ENCODE measurements at places on chromosomes 1 and 21.

DNA sequence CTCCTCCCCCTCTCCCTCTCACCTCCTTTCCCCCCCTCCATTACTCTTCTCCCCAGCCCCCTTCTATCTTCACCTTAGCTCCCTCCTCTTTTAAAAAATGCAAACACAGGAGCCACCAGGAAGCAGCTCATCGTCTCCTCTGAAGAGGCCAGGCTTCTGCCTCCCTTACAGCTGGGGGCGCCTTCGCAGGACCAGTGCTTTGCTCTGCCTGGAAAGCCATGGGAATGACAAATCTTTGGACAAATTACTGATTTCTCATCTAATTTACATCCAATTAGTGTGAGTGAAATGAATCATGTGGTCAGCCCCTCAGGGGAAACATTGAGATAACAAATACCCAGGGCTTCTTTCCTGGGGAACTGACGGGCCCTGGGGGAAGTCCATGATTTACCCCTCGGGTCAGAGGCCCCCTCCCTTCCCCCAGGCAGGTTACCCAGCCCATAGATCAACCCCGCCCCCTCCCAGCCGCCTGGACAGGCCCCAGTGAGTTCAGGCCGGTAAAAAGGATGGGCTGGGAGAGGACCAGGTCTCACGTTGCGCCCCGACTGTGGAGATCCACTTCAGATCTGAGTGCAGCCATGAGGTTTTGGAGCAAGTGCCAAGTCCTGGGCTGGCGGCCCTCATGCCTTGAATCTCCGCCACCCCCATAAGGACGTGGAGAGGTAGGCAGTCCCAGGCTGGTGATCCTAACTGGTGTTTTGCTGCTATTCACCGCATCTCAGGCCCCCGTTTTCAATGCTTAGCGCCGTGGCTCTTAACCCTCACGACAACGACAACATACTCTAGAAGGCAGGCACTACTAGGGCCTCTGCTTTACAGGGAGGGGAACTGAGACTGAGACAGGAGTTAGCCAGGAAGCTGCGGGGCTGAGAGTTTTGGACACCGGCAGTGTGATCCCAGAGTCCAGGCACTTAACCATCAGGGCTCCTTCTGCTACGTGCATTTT, 300.8 kb downstream of the RRAGC start:
- no peak for DNase-seq

DNA sequence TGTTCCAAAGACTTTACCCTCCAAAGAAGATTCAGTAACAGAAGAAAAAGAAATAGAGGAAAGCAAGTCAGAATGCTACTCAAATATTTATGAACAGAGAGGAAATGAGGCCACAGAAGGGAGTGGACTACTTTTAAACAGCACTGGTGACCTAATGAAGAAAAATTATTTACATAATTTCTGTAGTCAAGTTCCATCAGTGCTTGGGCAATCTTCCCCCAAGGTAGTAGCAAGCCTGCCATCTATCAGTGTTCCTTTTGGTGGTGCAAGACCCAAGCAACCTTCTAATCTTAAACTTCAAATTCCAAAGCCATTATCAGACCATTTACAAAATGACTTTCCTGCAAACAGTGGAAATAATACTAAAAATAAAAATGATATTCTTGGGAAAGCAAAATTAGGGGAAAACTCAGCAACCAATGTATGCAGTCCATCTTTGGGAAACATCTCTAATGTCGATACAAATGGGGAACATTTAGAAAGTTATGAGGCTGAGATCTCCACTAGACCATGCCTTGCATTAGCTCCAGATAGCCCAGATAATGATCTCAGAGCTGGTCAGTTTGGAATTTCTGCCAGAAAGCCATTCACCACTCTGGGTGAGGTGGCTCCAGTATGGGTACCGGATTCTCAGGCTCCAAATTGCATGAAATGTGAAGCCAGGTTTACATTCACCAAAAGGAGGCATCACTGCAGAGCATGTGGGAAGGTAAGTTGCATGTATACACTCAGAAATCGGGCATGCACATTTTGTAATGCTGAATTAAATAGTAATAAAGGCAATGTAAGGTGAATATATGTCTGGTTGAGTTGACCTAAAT, 97.2 kb downstream of the ZFYVE9 start:
- no peak for DNase-seq

DNA sequence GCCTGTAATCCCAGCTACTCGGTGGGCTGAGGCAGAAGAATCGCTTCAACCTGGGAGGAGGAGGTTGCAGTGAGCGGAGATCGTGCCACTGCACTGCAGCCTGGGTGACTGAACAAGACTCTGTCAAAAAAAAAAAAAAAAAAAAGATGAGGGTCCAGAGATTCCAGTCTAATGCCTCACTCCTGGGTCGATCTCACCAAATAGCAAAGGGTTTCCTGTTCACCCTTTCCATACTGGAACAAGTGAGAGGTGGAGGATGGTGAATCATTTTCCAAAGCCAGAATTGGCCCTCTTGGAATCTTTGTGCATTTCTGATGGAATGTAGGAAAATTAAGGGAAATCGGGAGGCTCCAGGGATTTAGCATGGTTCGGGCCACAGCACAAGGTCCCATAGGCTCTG, 58.1 kb upstream of the ZNF648 start:
- DNase-seq, result no peak

DNA sequence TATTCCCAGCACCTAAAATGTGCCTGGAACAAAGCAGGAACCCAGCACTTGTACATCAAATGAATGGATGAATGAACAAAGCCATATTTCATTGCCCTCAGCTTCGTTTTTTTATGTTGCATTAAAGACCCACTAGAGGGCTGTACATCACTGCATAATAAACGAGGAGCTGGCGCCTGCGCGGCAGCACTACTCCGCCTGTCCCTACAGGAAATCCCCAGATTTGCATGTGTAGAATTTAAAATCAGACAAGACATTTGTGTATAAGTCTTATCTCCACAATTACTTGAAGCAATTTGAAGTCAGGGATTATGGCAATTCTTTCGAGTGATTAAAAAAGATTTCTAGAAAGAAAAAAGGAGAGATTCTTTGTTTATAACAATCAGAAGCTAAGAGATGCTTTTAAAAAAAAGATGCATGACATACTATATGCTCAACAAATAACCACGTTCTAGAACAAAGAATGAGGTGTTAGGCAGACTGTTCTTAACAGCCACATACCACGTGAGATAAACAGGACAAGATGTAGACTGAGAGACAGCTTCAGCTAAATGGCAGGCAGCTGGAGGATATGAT, 5.4 kb upstream of the NEK2 start:
- peak; percentile 44 for DNase-seq

DNA sequence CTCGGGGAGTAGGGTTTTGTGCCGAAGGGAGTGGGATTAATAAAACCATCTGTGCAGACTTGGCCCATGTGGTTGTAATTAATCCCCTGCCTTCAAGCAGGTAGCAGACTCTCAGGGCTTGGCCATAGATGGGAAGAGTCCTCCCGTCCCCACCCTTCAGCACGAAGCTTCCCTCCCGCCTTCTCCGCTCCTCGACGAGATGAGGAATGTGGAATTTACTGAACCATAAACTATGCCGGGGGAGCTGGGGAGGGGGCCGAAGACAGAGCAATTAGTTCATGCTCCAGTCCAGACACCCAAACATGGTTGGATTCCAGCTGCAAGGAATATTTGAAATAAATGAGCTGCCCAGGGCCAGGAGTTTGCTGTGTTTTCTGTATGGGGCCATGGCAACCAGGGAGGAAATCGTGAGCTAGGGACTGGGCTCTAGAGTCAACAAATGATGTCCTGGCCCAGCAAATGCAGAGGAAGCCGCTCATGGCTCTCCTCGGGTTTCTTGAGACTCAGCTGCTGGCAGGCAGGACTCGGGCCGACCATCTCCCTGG, 78.8 kb downstream of the SPSB1 start:
- peak; percentile 67 for DNase-seq

DNA sequence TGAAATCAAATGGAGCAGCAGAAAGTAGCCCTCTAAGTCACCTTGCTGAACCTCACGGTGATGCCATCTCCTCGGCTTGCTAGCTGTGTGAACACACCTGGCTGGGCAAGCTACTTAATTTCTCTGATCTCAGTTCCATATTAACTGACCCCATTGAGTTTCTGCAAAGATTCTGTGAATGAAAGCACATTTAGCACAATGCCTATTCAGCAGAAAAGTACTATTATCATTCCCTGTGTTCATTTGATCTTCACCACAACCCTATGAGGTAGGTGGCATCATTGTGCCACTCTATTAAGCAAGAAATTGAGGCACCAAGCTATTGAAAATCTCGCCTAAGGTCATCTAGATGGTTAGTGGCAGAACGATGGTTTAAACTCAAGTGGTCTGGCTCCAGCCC, 130.1 kb upstream of the HOOK1 start:
- DNase-seq, result no peak

DNA sequence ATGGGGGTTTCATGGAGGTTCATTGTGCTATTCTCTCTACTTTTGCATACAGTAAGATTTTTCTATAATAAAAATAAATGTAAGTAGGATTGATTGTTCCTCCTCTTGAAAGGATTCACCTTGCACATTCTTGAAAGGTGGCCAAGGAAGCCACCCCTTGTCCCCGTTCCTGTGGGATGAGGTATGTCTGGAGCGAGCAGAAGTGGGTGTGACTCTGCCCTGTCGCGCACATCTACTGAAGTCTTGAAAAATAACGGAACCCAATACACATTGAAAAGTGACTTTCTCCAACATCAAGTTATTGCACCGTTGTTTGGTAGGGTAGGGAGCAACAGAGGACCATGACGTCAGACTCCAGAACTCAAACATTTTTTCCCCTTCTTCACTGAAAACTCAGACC, 46.8 kb upstream of the USP1 start:
- DNase-seq, result no peak

GRCh38 chr1:41013796-41014195, 7.7 kb downstream of the SLFNL1 start:
- peak; percentile 50 for DNase-seq

DNA sequence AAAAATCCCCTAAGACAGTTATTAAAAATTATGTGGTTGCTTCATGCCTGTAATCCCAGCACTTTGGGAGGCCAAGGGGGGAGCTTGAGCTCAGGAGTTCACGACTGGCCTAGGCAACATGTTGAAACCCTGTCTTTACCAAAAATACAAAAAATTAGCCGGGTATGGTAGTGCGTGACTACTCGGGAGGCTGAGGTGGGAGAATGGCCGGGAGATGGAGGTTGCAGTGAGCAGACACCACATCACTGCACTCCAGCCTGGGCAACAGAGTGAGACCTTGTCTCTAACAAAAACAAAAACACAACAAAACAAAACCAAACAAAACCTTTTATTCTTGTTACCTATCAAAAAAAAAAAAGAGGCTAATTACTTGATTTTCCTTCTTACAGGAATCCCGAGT, 2.1 kb downstream of the ELK4 start:
- DNase-seq, result no peak

GRCh38 chr1:156126043-156126629, 11.6 kb downstream of the LMNA start:
- peak; percentile 69 for DNase-seq

DNA sequence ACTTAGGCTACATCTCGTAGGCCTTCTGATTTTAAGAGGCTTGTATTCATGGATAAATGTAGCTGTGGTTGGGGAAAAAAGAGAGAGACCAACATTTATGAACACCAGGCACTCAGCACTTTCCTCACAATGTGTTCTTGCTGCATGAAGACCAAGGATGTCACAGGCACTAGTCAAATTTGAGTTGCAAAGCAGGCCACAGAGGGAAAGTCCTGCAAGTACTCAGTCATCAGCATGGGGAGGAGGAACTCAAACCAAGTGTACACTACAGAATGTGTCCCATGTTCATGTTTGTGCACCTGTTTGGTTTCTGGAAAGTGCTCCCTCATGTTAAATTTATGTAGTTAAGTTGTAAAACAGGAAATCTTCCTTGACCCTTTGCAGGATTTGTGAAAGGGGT, 8.7 kb upstream of the MAP3K7CL start:
- no peak for DNase-seq

GRCh38 chr1:111241797-111242196, 14.3 kb downstream of the CHI3L2 start:
- DNase-seq, result no peak

DNA sequence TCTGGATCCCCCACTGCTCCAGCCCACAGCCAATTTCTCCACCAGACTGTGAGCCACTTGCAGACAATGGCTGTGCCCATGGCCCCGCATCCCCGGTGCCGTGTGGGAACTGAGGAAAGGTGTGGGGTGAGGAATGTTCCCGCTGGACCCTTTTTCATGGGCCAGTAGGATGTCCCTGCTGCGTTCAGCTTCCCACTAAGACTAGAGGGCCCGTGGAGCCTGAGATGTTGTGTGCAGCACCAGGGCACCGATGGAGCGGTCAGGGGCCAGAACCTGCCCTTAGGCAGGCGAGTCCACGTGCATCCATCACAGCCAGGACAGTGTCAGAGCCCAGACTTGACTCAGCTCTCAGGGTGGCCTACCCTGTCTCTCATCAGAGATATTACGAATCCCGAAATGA, 105.7 kb upstream of the COL6A1 start:
- no peak for DNase-seq

DNA sequence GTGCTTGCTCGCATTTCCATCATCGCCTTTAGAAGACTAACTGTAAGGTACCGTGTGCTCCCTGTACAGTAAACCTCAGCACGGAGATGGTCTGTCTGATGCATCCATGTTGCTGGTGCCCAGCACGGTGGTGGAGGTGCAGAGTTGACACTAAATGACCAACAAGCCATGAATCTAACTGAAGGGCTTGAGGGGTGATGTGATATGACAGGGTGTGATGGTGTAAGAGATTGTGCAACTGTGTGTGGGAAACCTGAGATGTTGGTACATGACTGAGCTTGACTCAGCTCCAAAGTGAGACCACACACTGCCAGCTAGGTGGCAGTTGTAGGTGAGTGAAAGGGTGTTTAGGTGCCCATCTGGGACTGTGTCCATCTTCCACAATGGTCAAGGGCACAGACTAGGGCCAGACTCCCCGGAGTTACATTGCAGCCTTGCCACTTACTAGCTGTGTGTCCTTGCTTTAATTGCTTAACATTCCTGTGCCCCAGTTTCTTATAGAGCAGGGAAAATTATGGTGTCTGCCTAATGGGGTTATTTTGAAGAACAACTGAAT, 21.4 kb downstream of the SLC2A1 start:
- no peak for DNase-seq

- no peak for DNase-seq
These were observed 1.1 kb downstream of the NENF start for GRCh38 chr1:212433577-212434462.

GRCh38 chr1:119940697-119941096, 44.4 kb upstream of the ADAM30 start:
- no peak for DNase-seq

DNA sequence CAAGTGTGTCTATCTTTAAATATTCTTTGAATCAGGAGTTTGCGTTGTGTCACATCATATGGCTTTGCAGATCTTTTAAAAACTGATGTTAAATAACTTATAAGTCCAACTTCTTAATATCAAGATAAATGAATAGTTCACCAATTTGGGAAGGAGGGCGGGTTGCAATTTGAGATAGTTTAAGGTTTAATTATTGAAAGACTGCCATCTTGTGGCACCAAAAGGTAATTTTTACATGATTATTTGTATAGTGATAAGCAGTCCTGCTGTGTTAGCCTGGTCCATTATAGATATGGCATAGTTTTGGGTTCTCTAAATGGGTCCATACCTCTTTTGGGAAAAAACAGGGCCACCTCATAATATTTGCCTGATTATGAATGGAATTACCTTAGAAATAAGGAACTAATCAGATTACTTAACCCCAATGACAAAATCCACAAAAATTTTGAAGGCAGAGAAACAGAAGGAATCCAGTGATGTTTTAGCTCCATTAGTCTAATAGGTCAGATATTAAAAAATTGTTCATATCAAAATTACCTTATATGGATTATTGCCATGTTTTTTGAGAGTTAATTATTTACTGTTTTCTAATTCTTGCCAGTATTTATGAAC, 64.3 kb downstream of the PRKAA2 start:
- peak; percentile 10 for DNase-seq

- DNase-seq, result no peak
These were observed 14.5 kb downstream of the SLX9 start for GRCh38 chr21:44954281-44954771.

GRCh38 chr1:101366513-101367215, 129.8 kb downstream of the S1PR1 start:
- no peak for DNase-seq

Data from endothelial cell (in vitro differentiated cells).